ENCODE measurements at places on chromosomes 1 and 21. TPM values are rescaled to one million over a fixed set of nuclear protein-coding genes. Genes with fewer than 3 reads are reported as not detected.

The ZNF692 gene
- 33.6 TPM for polyA plus RNA-seq

DNA sequence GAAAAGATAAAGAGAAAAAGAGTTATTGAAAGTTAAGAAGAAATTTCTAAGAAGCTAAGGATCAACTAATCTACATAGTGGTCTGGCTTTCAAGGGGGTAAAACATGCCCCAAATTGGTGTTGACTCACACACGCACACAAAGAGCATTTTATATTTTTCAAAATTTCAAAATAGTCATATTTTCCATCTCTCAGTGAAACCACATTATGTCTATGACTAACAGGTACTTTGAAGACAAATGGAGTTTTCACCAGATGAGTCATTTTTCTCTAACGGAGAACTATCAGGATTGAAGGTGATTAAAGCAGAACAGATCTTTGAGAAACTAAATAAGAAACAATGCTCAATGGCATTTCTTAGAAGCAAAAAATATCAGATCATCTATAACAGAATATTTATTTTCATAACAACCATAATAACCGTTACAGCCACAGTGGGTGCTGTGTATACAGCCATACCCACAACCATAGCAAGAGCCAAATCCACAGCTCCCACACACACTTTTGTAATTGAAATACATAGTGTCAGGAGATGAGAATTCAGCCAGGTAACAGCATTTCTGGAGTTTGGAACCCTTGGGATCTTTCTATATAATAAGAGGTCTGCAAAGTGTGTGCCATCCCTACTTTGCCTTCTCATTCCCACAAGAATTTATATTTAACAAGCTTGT, at the start of gene KRTAP21-3:
Gene KRTAP21-3 (minus strand): TSS at position 539 of the 671 bp plus-strand sequence. CDS start 18 bp downstream, at position 521.
- DNase-seq: no peak

The DNALI1 gene
- polyA plus RNA-seq: 72.4 TPM

DNA sequence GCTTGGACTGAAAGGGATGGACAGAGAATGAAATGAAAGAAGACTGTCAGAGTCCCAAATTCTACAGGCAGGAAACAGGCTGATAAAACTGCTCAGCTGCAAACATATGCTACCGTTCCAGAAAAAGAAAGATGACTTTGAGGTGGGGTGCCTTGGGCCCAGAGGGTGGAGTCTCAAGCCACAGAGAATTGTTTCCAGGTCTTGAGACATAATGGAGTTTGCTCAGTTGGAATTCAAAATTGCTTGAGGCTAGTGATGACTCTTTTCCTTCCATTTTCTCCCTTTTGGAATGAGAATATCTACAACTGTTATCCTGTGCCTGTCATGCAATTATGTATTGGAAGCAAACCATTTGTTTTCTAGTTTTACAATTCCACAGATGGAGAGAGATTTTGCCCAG, 23.6 kb upstream of the PSEN2 start:
- no peak for DNase-seq

GRCh38 chr1:22808676-22809483, 98.2 kb downstream of the EPHB2 start:
- no peak for DNase-seq

The BEND5 gene
- polyA plus RNA-seq: 24.4 TPM

The KRTAP21-2 gene
- not detected for polyA plus RNA-seq
